ENCODE measurements at places on chromosomes 4 and X. TPM values are rescaled to one million over a fixed set of nuclear protein-coding genes. Genes with fewer than 3 reads are reported as not detected.

Gene ATOH1
- not detected for total RNA-seq

Gene OTC
- total RNA-seq: not detected

Gene AREG
- total RNA-seq: not detected

Gene FGFRL1
- 85.0 TPM for total RNA-seq
